ENCODE measurements at places on chromosomes 4 and X.
A peak's percentile ranks its signal among the peaks of the same experiment; 100 is the strongest.

GRCh38 chrX:53009032-53009431, 39.6 kb upstream of the GPR173 start:
- DNase-seq = no peak

DNA sequence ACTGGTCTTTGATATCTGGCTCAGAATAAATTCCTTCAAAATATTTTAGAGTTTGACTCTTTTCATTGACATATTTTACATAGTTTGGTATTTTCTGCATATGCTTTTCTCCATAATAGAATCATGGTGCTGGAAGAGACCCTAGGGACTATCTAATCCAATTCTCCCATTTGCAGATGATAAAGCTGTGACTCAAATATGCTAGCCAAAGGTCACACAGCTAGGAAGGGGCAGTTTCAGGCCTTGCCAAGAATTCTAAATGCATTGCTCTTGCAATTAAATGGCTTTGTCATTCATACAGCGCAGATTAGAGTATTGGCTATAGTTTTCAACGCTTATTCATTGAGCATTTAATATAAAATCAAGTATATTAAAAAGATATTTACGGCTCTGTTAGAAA, 374.1 kb upstream of the RASGEF1B start:
- DNase-seq = no peak

DNA sequence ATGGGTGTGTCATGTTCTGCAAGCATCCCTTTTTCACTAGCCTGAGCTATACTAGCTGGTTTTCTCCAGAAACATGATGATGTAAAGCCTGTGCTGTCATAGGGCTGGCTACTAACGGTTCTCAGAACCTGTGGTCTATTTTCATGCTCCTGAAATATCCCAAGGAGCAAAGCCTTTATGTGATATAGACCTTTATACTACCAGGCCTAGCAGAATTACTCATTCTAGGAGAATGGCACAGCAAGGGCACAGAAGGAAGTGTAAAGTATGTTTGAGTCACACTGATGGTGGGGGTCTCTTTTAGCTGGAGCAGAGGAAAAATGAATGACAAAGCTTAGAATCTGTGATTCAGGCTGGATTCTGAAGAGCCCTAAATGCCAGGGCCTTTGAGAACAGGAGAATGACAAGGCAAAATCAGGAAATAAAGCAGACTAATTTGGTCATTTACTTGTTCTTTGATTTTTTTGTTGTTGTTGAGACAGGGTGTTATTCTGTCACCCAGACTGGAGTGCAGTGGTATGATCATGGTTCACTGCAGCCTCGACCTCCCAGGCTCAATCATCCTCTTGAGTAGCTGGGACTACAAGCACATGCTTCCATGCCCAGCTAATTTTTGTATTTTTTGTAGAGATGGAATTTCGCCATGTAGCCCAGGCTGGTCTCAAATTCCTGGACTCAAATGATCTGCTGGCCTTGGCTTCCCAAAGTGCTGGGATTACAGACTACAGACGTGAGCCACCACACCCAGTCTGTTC, 11.8 kb downstream of the TCEAL1 start:
- no peak for DNase-seq

- DNase-seq = no peak
Observed at GRCh38 chr4:7344636-7345155, 90.0 kb downstream of the PSAPL1 start.

DNA sequence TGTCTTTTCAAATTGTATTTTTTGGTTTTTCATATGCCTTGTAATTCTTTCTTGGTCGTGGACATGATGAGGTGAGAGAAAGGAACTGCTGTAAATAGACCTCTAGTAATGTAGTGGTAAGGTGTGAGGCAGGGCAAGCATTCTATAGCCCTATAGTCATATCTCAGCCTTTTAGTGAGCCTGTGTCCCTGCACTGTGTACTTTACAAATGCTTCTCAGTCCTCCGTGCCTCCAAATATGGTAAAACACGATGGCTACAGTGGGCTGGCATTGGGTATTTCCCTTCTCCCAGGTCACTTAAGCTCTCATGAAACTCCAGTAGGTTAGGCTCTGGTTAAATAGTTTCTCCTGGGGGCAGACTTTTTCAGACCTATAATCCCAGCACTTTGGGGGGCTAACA, 57.9 kb upstream of the PLS3 start:
- DNase-seq = peak; percentile 81

DNA sequence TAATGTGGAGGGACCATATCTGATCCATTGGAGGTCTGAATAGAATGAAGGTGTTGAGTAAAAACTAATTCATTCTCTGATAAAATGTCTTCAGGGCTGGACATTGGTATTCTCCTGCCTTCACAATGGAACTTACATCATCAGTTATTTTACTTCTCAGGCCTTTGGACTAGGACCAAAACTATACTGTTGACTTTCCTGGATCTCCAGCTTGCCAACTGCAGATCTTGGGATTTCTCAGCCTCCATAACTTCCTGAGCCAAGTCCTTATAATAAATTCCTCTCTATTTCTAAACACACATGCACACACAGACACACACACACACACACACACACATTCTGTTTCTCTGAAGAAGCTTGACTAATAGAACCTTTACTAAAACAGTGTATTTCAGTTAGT, 1858.6 kb upstream of the ADGRL3 start:
- DNase-seq = no peak

DNA sequence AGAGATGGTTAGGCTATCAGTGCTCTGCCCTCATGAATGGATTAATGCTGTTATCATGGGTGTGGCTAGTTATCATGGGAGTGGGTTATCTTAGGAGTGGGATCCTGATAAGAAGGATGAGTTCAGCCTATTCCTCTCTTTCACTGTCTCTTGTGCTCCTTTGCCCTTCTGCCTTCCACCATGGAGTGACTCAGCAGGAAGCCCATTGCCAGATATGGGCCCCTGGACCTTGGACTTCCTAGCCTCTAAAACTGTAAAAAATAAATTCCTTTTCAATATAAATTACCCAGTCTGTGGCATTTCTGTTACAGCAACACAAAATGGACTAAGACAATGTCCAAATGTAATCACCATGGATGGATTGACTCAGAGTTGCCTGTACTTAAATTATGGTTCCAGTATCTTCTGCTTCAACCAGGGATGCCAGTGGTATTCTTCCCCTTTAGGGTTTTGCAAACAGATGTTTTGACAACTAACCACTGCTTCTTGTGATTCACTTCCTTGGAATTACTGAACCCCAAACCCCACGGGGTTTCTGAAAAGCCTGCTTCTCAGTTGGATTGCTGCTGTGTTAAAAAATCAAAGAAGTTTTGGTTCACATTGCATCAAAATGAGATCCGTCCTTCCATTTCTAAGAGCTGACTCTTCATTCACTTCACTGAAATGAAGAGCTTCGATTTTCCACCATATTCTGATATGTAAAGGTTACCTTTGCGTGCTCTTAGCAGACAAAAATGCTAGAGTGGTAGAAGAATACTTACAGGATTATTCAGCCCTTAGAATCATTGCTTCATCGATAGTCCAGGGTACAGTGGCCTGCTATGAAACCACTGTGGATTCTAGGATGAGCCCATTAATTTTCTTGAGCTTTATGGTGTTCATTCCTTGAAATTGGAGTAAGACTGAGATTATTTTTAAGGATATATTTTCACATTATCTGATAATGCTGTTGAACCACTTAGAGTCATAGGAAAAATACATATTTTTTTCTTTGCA, 107.7 kb downstream of the FRMPD4 start:
- no peak for DNase-seq
